GF-D8 (cell line): ENCODE measurements at places on chromosomes 4 and X.

DNA sequence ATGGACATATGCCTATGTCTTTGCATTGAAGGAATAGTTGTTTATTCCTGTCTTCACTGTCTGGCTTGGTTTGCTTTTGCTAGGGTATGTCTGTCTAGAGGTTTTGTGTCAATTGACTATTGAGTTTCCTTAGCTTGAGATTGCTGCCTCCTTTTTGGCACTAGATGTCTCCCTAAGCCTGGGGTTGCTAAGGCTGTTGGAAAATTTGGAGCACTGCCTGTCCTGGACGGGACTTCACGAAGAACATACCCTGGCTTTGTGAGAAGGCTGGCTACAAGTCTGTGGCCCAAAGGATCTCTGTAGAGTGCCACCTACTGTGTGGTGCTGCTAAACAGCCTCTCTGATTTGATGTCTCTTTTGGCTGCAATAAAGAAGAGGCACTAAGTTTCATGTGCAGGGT lies 183.8 kb upstream of the NUDT10 start:
- no peak for DNase-seq

- no peak for DNase-seq
Observed at GRCh38 chrX:13093529-13094140, 49.2 kb upstream of the FAM9C start.

DNA sequence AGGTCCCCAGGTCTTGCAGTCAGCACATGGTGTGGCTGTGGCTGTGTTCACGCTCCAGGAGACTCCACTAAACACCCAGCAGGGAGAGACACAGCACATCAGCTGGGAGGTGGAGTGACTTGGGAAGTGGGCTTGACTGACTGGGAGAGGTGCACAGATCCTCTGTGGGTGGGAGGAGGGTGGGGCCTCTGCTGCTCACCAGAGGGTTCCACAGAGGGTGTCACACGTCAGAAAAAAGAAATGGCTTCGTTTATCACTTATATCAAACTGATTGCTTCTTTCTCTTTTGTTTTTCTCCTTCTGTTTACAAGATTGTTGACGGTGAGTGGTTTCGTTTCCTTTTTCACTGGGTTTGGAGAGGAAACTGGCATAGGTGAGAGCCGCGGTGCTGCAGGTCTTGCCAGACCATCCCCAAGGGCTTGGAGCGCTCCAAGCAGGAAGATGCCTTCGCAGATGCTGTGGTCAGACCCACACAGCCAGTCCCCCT lies 24.8 kb upstream of the FAM193A start:
- no peak for DNase-seq

GRCh38 chrX:79477691-79478090 lies 110.6 kb upstream of the ITM2A start:
- DNase-seq: no peak

DNA sequence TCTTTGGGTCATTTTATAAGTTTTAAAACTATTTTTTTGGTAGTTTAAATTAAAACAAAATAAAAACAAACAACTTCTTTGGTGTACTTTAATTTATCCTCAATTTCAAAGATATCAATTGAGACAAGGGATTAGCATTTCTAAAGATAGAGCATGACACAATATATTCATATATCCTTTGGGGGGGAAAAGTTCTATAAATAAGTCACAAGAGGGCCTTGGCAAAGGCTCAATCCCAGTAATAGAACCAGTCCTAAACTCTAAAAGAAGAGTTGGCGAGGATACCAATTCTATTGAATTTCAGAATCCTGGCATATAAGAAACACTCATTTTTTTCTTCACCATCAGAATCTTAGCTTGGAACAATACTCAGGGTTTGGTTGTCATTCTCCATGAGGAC lies 89.7 kb downstream of the COL4A6 start:
- no peak for DNase-seq

DNA sequence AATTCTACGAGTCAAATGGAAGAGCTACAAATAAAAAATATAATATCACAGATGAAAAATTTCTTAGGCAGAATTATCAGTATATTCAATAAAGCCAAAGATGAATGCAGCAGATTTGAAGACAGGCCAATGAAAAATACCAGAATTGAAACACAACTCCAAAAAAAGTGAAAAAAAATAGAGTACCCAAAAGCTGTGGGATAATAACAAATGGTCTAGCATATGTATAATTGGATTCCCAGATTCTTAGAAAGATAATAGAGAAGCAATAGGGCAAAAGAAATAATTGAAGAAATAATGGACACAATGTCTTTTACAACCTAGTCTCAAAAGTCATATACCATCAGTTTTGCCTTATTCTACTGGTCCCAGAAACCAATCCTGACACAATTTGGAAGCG lies 4.4 kb downstream of the ANAPC10 start:
- DNase-seq: no peak

DNA sequence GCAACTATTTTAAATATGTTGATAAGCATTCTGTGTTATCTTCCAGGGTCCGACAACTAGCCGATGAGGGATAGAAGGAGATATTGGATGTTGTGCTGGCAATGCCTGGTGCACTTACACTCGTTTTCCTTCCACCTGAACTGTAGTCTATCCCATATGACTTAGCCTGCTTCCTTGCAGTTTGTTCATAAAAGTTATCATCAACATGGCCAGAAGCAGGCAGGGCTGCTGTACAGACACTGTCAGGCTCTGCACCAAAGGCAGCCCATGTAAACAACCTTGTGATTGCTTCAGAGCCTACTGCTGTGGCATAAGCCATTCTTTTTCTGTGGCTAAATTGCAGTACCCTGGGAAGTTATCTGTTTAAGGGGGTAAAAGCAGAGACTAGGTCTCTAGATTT lies 1.6 kb downstream of the MAPK10 start:
- no peak for DNase-seq

GRCh38 chr4:23130845-23131244 lies 438.1 kb downstream of the GBA3 start:
- no peak for DNase-seq

DNA sequence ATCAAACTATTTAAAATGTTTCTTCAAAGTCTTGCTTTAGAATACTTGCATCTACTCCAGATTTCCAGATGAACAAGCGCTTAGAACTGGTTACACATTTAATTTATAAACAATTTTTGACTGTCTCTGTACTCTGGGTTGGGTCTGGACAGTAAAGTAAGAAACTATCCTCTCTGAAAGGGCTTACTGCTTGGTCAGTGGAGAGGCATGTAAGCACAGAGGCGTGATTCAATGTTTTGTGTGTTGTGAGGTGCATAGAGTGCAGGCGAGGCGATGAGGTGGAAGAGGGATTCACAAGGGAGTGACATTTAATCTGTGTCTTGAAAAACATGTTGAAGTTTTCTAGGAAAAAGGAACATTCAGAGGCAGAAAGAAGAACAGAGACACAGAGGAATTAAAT lies 231.4 kb downstream of the VEGFC start:
- no peak for DNase-seq

DNA sequence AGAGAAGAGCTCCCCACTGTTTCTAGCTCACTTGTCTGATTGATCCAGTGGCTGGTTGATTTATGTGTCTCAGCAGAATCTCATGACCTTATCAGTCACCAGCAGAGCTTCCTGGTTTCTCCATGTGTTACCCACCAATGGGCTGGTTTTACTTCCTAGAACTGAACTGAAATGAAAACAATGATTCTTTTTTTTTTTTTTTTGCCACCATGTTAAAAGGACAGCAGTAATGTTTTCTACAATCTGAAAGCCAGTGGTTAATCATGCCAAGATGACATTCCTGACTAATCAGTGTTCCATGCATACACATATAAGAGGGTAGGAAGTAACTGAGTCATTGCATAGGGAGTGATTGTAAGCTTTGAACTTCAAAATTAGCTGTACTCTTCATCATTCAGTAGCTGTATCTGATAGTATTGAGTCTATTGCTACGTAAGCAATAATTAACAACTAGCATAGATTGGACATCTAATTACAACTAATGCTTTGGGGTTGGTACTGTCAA lies 67.7 kb downstream of the SLC4A4 start:
- DNase-seq: peak; percentile 16

GRCh38 chr4:141247430-141247780 lies 26.7 kb downstream of the ZNF330 start:
- DNase-seq: no peak

DNA sequence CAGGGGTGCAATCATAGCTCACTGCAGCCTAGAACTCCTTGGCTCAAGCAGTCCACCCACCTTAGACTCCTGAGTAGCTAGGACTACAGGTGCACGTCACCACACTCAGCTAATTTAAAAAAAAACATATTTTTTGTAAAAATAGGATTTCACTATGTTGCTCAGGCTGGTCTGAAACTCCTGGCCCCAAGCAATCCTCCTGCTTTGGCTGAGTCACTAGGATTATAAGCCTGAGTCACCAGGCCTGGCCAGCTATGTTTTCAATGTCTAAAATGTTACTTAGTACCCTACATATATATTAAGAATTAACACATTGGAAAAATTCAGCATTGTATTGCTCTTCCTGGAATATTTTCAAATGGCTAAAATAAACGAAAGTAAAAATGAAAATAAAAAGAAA lies 37.5 kb downstream of the PNPLA4 start:
- DNase-seq: no peak

- DNase-seq: no peak
Observed at GRCh38 chr4:153160821-153161220, 43.4 kb upstream of the TRIM2 start.

DNA sequence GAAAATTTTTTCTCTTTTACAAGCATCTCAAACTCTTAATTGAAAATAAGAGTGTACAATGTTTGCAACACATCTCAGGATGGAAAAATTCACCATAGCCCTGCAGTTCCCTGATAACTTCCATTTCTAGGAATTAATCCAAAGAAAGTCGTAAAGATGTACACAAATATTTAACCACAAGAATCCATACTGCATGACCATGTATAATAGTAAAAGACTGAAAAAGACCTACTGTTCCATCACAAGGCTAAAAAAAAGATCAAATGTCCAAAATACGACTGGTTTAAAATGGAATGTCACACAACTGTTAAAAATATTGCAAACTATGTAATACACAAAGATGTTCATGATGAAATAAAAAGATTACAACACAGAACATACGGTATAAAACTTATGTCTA lies 32.1 kb downstream of the HUWE1 start:
- peak; percentile 2 for DNase-seq

- DNase-seq: no peak
Observed at GRCh38 chrX:110025395-110025794, 22.5 kb downstream of the TMEM164 start.

- no peak for DNase-seq
Observed at GRCh38 chr4:54677416-54677815, 19.7 kb downstream of the KIT start.

DNA sequence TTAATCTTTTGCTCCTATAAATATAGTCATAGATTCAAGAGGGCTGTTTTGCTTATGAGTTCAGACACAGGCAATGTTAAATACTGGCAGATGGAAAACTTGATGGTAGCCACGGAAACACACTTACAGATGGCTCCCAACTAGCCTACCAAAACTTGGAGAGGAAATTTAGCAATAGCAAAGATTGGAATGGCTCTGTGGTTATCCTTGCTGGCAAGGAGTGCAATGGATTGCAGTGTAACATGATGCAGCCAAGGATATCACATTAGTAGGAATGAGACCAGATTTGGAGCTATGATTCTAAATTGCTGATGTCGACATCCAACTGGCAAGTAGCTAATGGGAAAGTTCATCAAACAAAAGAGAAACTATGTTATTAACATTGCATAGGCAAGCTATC lies 791.0 kb upstream of the DIAPH2 start:
- DNase-seq: no peak

DNA sequence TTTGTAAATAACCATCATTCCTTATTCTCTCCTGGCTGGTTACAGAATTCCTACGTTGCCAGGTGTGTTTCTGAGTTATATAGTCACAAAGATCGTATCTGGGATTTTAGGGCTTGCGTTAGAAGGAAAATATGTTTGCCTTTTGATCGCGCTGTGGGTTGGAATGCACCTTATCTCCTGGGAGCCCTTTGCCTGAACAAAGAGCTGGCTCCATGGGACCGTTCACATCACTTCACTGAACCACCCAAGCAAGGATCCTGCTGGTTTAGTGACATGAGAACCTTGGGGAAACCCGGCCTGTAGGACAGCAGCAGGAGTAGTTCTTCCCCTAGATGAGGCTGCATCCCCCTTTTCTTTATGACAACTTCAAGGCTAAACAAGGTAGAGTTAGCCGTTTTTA lies 51.6 kb downstream of the RS1 start:
- DNase-seq: no peak

- DNase-seq: no peak
Observed at GRCh38 chrX:67610282-67610681, 66.5 kb downstream of the AR start.

GRCh38 chr4:188822698-188823097 lies 683.5 kb downstream of the TRIML1 start:
- DNase-seq: no peak

GRCh38 chr4:118997601-118998000 lies 108.9 kb downstream of the SYNPO2 start:
- no peak for DNase-seq

- peak; percentile 8 for DNase-seq
Observed at GRCh38 chr4:99808260-99808857, 8.3 kb upstream of the DAPP1 start.

DNA sequence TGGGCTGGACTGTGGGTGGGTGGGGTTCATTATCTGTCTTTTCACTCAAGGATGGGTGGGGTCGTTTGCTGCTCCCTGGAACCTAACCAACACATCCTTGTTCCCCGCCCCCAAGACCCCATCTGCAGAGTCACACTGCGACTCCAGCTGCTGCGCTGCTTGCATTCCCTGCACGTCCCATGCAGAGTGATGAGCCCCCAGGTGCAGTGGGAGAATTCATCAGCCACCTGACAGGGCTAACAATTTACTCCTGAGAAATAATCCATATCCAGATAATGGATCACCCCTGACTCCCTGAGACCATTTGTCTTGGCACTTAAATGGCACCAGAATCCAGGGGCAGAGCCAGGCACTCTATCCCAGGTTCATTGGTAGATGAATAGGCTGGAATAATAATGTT lies 12.4 kb upstream of the ARHGAP36 start:
- no peak for DNase-seq

DNA sequence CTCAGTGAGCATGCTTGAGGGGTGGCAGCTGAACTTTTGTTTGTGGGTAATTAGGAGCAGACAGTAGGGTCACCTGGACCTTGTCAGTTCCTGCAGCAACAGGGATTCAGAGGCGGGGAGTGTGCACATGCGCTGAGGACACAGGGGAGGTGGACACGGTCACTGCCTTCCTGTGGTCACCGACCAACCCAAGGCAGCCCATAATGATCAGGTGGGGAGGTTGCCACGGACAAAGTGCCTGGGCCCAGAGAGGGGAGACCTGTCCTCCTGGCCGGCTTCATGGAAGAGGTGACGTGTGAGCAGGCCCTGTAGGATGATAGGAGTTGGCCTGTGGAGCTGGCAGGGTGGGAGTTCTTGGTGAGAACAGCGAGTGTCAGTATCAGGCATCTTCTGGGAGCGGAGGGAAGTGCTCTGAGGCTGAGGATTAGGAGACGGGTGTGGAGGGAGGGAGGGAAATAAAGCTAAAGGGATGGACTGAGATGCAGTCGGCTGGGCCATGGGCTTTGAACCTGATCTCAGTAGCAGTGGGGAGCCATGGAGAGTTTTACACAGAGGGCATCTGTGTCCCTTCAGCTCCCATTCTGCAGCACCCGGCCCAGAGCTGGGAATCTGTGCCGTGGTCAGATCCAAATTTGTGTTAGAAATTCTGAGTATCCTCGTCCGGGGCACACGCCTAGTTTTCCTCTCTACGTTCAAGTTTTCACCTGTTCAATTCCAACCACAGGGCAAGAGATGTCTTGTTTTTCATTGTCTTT lies 100.0 kb downstream of the PSAPL1 start:
- DNase-seq: no peak
